Hippocampal formation (tissue), 2 donors: ENCODE measurements at places on chromosomes 7 and 10.

DNA sequence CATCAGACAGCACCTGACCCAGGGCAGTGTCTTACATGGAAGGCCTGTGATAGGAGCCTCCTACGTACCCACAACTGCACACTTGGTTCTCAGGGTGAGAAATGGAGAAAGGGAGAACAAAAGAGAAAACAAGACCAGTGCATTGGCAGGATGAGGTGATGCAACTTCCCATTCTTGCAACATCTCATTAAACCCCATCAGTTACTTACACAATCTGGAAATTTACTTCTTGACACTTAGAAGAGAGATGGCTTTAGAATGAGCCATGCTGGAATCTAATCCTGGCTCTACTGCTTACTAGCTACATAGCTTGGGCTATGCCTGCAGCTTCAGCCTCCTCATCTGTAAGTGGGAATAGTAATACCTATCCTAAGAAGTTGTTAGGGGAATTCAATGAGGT is 391.7 kb downstream of the KCNMA1 start:
- no peak for DNase-seq

GRCh38 chr7:151814400-151815009 is 62.4 kb downstream of the PRKAG2 start:
- DNase-seq = no peak

DNA sequence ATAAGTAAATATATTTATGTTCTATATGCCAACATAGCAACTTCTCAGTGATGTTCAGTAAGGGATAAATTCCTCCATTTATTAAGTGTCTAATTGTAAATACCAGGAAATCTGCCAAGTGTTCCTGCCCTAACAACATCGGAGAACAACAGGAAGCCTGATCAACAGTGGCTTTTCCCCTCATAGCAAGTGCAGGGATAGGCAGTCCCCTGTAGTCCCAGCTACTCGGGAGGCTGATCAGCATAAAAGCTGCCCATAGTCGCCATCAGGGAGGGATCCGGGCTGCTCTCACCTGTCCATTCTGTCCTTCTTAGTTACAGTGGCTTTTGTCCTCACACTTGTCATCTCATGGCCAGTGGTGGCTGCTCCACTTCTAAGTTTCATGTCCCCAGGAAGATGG is 141.3 kb downstream of the IDE start:
- no peak for DNase-seq

- no peak for DNase-seq
These were observed 237.4 kb downstream of the OTUD1 start for GRCh38 chr10:23676296-23676695.

DNA sequence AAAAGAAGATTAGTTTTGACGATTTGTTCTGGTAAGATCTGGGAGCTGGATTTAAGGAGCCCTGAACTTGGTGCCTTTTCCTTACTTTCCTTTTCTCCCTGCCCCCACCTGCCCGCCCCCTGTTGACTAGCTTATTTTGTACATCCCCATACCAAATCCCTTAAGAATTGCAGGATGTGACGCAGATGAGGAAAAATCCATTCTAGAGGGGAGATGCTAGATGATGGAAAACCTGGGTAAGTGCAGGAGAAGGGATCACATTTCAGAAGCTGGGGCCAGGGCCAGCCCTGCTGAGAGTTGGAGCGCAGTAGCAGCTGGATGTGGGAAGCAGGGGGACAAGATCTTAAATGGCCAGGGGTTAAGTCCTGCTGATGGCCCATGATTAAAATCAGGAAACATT is 93.9 kb downstream of the CCDC3 start:
- no peak for DNase-seq

GRCh38 chr7:85510287-85510686 is 323.4 kb upstream of the SEMA3D start:
- no peak for DNase-seq

DNA sequence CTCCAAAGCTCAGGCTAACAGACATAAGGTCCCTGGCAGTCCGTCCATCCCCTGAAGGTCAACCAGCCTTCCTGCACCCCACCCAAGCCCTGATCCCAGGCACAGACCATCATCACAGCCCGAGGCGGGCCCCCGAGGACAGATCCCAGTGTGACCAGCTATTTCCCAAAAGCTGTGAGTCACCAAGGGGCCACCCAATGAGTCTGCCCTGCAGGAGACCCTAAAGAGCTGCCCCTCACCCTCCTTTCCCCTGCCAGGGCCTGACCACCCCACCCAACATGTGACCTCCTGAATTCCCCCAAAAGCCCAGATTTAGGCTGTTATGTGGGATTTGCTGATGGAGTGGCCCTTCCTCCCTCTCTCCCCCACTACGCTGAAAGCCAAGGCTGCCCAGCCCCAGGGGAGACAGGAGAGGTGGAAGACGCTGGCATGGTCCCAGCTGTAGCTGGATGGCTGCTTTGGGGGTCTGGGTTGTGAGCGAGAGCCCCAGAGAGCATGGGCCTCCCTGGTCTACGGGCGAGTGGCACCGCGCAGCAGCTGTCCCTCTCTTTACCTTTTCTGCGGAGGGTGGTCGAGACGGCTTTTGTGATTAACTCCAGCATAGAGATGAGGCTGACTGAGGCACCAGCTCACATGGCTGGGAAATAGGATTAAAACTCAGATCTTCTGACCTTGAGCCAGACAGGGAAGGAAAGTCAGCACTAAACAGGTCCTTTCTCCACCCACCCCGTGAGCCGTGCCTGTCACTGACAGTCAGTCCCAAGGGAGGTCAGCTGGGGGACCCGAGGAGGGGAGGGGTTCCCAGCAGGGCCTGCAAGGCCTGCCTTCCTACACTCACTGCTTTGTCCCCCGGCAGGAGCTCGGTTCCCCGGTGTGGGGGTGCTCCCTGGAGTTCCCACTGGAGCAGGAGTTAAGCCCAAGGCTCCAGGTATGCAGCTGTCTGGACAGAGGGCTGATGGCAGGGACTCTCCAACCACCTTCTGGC is 16.7 kb downstream of the ELN start:
- peak; percentile 22 for DNase-seq

DNA sequence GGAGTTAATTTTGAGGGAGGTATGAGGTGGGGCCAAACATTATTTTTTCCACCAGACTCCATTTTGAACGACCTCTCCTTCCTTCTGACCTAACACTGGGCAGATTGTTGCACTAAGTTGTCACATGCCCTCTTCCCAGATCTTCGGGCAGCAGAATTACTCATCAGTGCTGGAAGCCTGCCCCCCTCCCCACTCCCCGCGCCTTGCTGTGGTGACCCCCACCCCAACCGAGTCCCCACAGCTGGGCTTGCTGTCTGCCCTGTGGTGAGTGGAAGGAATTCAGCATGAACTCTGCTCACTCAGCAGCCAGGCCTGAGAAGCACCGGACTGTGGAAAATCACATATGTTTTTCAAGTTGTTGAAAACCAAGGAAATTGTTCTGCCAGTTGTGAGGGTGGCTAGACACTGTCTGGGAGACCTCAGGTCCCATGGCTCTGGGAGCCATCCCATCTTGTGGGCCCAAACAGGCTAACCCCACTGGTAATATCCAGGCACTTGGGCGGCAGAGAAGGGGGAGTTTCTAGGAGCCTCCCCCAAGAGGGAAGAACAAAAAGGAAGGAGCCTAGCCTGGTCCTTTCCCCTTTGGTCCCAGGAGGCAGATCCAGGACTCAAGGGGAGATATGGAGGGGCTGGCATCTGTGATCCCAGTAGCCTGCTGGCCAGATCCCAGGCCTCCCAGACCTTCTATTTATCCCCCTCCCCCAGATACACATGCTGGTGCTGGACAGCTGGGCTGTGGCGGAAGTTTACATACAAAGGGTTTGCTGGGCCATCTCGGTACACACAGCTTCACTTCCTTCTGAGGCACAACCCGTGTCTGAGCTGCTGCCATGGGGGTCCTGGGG is 3.5 kb upstream of the AEBP1 start:
- no peak for DNase-seq
